ENCODE measurements at places on chromosomes 6 and 20.

DNA sequence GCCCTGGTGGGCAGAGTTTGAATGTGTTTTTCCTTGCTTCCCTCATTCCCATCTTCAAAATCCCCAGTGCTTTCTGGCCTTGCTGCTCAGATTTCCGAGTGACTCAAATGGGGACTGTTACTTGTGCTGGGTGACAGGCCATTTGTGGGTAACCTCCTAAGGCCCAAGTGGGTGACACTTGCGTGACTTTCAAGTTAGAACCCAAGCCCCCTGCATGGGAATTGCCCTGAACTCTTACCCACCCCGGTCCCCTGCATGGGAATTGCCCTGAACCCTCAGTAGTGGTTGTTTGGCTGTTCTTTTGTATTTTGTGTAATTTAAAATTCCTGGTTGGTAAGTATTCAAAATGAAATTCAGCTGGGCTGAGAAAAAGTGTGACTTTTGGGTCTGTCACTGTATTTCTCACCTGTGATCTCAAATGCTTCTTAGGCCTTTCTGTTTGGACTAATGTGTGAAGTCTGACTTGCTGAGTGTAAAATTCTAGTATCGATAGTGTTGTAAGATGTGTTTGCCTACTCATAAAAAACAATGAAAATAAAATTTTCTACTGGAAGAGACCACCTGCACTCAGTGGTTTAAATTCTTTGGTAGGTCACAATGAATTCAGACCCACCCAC, 12.4 kb upstream of the RBM38 start:
- no peak for DNase-seq

GRCh38 chr6:105207524-105208269, 27.9 kb upstream of the POPDC3 start:
- DNase-seq: peak; percentile 68

DNA sequence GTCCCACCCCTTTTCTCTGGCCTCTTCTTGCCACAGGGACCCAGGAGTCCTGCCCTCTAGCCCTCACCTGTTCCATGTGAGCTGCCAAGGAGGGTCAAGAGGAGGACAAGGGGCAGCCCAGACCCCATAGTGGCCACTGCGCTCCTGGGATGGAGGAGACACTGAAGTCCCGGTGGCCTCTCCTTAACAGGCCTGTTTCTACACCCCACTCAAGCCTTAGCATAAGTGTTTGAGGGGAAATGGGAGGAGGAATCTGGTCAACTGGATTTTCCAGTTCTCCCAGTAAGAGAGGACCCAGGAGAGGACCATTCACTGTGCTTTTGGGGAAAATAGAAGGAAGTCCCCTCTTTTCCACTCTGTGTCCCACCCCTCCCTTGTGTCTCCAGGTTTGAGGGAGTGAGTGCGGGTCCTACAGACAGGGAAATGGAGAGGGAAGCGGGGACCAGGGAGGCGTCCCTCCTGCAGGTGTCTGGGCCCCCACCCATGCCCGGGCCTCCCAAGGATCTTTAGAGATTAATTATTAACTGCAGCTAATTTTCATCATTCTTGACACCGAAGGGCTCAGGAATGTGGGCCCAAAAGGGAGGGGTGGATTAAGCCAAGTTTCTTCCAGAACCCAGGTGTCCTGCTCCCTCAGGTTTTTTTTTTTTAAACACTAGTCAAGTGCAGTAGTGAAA, at the start of gene SFTA2:
Gene SFTA2, minus strand, starts transcription at position 202 of the 677 bp plus-strand sequence. Its CDS starts 74 bp downstream, at position 128.
- DNase-seq: no peak

GRCh38 chr20:56689852-56690485, 60.9 kb downstream of the TFAP2C start:
- peak; percentile 52 for DNase-seq

DNA sequence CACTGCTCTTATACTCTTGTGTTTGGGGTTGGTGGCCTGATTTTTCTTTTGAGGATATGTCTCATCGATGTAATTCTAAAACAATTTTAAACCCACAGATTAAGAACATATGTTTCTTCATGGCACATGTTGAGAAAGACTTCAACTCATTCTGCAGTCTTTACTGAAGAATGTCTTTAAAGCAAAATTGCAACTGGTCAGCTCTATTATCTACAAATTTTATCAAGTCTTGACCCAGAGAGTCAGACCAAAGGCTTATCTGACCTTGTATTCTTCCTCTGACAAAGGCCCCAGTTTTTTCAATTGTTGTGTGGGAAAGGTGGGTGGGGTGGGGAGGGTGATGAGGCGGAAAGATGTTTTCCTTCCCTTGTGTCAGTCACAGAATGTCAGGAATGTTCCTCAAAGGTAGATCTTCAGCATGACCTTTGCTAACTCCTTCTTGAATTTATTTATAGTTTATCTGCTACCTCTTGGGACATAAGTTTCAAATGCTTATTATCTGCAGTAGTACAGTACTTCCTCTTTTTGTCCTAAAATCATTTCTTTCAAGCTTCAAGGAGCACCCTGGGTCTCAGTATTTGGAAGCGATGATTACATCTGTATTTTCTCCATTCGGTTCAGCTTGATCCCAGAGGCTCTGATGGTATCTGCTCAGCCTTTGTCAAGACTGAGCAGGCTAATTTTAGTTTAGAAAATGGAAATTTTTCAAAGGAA, 63.2 kb upstream of the TIAM2 start:
- DNase-seq: peak; percentile 42

DNA sequence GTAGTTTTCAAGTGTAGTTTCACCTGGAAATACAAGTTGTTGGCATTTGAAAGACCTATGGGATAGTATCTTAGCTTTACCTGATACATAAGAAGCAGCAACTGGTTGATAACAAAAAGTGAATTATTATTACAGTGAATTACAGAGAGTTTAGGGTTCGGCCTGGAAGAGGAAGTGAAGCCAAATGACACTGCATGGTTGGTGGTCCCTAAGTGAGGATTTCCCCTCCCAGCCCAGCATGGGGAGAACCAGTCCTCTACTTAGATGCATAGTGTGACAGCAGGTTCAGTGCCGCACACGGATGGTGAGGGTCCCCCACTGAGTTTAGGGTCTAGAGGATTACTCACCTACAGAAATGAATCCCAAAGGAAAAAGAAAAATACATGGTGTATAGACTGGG, 18.1 kb downstream of the HLA-DPB1 start:
- DNase-seq: no peak
